Stromal cell of bone marrow (primary cell): ENCODE measurements at places on chromosomes 1 and 21.

GRCh38 chr1:96361961-96362360 lies 359.6 kb upstream of the PTBP2 start:
- DNase-seq: peak; percentile 52

DNA sequence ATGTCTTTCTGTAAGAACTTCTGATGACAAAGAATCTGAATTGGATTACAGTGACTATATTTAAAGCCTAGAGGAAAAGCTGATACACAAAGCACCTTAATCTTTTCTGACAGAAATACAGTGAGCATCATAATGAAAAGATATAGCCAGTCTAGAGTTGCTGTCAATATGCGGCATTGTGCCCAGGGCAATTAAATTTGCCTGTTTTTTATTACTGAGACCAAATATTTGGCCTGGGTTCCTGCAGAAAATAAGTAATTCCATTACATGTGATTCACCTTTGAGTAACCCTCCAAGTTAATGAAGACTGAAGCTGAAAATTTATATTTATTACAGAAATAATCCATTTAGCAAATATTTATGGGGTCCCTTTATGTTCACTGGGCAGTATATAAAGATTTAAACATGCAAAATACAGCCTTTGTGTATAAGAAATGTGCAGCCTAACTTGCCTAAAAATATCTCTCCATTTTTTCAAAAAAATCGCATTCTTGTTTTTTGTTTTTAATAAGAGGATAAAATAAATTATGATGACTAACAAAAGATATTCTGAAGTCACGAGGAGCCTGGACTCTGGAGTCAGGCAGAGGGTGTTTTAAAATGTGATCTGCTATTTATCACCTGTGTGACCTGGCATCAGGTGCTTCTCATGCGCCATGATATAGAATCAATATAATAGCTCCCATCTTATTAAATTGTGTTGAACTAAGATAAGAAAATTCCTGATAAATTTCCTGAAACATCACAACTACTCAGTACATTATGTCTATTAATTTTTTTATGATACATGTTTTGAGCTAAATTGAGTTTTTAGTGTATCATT lies 83.6 kb downstream of the SGIP1 start:
- no peak for DNase-seq

DNA sequence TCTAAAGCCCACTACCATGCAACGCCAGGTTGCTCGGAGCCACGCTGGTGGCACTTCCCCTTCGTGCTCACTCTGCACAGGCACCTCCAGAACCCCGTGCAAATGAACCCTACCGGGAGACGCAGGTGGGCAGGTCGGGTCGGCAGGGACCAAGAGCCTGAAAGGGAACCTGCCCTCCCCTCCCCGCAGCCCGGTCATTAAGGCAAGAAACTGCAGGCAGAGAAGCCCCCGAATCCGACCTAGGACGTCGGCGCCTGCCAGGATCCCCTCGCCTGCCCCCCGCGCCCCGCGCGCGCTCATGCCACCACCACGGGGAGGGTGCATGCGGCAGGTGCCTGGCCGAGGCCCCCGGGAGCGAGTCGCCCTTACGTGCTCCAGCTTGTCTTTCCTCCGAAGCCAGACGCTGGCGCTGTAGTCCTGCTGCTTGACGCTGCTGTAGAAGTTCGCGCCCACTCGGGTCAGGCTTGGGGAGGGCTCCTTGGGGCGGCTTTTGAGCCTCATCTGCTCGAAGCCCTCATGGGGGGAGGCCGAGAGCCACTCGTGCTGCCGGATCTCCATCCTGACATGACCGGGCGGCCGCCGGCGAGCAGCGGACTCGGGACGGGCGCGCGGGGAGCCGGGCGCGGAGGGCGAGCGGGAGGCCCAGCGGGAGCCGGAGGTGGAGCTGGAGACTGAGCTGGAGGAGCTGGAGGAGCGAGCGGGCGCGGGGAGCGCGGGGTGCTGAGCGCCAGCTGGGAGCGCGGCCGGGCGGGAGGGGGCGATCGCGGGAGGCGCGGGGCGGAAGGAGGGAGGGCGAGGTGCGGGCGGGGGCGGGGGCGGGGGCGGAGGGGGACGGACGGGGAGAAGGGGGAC lies 552 bp downstream of the PLD5 start:
- DNase-seq: no peak

DNA sequence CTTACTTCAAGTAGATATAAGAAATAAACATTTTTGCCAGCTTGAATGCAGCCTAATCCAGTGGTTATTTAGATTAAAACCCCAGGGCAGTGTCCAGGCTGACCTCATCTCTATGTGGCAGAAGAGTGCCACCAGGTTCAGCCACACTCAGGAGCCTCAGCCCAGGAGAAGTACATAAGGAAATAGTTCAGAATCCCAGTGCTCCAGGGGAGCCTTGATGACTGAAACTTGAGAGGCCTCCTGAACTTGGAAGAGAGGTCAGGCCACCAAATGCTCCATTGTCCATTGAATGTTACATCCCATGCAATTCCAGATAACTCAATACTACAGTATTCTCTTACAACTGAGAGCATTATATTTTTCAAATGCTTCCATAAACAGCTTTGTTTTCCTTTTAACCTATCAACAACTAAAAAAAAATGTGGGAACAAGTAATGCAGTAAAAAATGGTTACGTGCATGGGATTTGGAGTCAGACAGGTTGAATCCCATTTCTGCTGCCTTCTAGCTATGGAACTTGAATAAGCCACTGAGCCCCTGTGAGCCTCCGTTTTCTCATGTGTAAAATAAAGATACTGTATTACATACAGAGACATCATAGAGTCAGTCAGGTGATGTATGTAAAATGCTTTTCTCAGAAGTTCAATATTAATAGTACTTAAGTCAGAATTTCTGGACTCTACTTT lies 248.0 kb downstream of the PLPP3 start:
- no peak for DNase-seq

GRCh38 chr1:171081763-171082201 lies 8.9 kb upstream of the FMO3 start:
- no peak for DNase-seq

DNA sequence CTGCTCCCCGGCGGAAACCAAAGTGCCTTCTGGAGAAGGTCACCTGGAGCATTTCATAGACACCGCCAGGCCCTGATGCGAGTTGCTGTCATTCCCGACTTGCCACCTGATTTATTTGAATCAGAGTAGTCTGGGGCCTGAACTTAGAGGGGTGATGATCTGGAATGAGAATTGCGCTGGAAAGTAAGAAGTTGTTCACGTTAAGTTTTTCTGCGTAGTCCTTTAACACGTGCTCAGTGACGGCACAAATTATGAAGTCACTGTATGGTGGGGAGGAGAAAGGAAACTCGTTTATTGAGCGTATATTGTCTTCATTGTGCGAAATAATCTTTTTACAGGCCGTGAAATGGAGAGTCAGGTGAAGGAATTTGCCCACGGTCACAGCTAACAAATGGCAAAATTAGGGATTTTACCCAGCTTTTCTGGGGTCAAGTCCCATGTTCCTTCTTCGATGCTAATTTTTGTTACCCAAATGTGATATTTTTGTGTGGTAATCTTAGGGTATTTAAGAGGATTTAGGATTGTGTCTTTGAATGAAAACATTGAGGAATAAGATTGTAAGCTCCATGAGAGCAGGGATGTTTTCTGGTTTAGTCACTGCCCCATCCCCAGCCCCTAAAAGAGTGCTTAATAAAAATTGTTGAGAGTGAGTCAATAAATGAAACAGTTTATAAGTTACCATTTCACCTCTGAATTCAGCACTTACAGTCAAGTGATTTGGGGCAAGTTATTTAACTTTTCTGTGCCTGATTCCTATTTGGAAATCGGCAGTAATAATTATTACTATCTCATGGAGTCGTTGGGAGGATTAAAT lies 46.4 kb upstream of the NBL1 start:
- no peak for DNase-seq
